ENCODE measurements at places on chromosomes 1 and 21. TPM values are rescaled to one million over a fixed set of nuclear protein-coding genes. Genes with fewer than 3 reads are reported as not detected.

GRCh38 chr1:22295396-22295795 lies 152.5 kb upstream of the WNT4 start:
- no peaks in the 10 kb centered on the region for H3K4me1 ChIP-seq
- H3K4me3 ChIP-seq = no peak overlapping the region
- no peak for DNase-seq
- no peak overlapping the region for H3K27ac ChIP-seq
- H3K36me3 ChIP-seq = no peaks in the 10 kb centered on the region
- peaks cover 6% of the 10 kb centered on the region for H3K27me3 ChIP-seq

The WRAP73 gene
- 18.5 TPM for total RNA-seq

The ELF3 gene
- total RNA-seq = 62.9 TPM

GRCh38 chr1:27727126-27727525 lies 1.4 kb downstream of the FAM76A start:
- peaks cover 30% of the 10 kb centered on the region for H3K36me3 ChIP-seq
- H3K4me3 ChIP-seq = peak overlapping the region; percentile 93
- DNase-seq = no peak
- peaks cover 4% of the 10 kb centered on the region for H3K4me1 ChIP-seq
